WERI-Rb-1 (cell line): ENCODE measurements at places on chromosomes 12 and 14.

- DNase-seq = no peak
These were observed 182.6 kb downstream of the ALG10 start for GRCh38 chr12:34204830-34205285.

GRCh38 chr14:20179218-20179617 is 11.5 kb upstream of the OR11G2 start:
- DNase-seq = no peak

- DNase-seq = no peak
These were observed 21.8 kb upstream of the CPM start for GRCh38 chr12:68954811-68955210.

DNA sequence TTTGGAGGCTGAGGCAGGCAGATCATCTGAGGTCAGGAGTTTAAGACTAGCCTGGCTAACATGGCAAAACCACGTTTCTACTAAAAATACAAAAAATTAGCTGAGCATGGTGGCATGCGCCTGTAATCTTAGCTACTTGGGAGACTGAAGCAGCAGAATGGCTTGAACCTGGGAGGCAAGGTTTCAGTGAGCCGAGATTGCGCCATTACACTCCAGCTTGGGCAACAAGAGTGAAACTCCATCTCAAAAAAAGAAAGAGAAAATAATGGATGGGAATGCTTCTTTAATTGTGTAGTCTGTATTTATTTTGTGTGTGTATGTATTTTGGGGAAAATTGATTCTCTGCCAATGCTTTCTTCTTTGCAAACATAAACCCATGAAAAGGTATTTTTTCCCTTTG is 32.5 kb downstream of the SRGAP1 start:
- DNase-seq = no peak

- no peak for DNase-seq
These were observed 19.5 kb upstream of the FZD10 start for GRCh38 chr12:130142736-130143135.
